Stimulated activated CD8-positive, alpha-beta memory T cell treated with anti-CD3 and anti-CD28 coated beads, Interleukin-4, amount 100 ng/mL, for 1 hour (primary cell): ENCODE measurements at places on chromosomes 7 and 10.

GRCh38 chr7:121431389-121431995, 35.4 kb upstream of the FAM3C start:
- DNase-seq = no peak

GRCh38 chr10:92419740-92420545, 129.0 kb downstream of the MARCHF5 start:
- no peak for DNase-seq

DNA sequence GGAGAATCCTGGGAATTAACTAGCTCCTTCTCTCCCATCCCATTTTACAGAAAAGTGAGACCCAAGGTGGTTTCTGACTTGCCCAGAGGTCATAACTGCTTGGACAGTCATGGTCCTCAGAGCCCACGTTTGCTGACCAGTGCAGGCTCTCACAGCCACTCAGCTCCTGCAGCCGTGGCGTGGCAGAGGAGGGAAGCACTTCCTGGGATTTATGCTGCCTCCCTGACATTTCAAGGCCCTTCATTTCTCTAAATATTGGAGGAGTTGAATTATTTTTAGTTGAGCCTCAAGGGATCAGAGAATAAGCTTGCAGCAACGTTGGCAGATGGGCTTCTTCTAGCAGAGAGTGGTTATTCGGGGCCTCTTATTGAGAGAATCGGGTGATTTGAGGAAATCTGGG, 77.1 kb downstream of the LHPP start:
- DNase-seq = no peak

DNA sequence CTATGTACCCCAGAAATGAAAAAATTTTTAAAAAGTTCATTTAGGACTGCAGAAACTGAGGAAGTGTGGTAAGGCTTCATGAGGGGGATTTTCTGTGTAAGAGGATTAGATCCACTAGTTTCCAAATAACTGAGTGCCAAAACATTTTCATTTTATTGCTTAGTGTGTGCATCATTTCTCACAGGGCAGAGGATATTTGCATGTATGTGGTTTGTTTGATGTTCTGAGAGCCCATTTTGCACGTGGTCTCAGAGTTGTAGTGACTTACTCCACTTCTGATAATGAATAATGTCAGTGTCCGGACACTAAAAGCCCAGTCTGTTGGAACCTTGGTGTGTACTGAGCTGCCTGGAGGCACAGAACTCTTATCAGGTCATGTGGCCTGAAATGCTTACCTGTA, 299.9 kb downstream of the AUTS2 start:
- DNase-seq = no peak

- no peak for DNase-seq
These were observed 15.4 kb downstream of the ZNF503 start for GRCh38 chr10:75386128-75386527.

- no peak for DNase-seq
These were observed 77.4 kb upstream of the FRMD4A start for GRCh38 chr10:14408139-14408538.

- DNase-seq = no peak
These were observed 644 bp upstream of the ABI1 start for GRCh38 chr10:26861205-26861998.

GRCh38 chr7:25706764-25707163, 445.2 kb upstream of the NFE2L3 start:
- DNase-seq = no peak

DNA sequence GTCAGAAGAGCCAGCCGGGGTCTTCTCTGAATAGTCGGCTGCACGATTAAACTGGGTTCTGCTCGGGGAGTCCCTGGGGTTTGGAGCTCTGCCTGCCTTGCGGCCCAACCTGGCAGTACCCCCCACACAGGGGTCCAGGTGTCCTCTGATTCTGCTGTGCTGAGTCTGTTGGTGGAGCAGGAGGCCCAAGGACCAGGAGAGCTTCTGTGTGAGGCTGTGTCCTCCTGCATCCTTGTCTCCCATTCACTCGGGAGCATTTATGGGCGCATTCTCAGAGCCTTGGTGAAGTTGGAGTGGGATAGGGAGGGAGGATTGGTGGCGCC, 14.2 kb downstream of the INPP5A start:
- DNase-seq = no peak

DNA sequence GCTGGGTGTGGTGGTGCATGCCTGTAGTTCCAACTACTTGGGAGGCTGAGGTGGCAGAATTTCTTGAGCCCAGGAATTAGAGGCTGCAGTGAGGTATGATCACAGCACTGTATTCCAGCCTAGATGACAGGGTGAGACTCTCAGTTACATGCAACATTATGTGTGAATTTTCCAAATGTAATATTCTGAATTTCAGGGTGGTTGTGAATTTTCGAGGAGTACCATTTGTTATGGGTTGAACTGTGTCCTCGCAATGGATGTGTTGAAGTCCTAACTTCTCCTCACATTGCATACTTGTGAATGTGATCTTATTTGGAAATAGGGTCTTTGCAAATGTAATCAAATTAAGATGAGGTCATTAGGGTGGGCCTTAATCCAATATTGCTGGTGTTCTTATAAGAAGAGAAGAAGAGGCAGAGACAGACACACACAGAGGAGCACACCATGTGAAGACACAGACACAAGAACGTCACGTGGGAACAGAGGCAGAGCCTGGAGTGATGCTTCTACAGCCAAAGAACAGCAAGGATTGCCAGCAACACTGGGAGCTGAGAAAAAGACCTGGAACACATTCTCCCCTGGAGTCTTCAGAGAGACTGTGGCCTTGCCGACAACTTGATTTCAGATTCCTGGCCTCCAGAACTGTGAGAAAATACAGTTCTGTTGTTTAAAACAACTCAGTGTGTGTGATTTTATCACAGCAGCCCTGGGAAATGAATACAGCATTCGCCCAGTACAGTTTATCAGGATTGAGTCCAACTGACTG, 91.9 kb downstream of the ZNF783 start:
- no peak for DNase-seq

DNA sequence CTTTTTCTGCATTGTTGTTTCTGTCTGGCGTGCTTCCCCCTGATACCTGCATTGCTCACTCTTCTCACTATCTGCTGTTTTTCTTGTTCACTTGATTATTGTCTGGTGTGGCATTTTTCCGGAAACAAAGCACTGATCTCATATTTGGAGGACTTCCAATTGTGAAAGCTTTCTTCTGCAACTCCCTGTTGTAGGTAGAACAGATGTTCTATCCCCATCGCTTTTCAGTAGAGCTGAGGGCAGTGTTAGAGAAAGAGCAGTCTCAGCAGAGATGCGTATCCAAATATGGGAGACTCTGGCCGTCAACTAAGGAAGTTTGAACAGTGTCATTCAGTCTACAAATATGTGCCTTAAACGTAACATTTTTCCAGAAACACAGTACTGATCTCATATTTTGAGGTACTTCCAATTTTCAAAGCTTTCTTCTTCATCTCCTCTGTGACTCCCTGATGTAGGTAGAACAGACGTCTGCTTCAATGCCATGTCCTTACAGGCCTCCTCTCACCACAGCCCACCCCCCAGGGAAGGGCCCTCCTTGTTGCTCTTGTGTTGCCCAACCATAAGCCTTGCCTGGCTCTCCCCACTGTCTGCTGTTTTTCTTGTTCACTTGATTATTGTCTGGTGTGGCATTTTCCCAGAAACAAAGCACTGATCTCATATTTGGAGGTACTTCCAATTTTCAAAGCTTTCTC, 27.1 kb upstream of the GJD4 start:
- DNase-seq = no peak

GRCh38 chr10:21458126-21458871, 67.2 kb downstream of the SKIDA1 start:
- no peak for DNase-seq

DNA sequence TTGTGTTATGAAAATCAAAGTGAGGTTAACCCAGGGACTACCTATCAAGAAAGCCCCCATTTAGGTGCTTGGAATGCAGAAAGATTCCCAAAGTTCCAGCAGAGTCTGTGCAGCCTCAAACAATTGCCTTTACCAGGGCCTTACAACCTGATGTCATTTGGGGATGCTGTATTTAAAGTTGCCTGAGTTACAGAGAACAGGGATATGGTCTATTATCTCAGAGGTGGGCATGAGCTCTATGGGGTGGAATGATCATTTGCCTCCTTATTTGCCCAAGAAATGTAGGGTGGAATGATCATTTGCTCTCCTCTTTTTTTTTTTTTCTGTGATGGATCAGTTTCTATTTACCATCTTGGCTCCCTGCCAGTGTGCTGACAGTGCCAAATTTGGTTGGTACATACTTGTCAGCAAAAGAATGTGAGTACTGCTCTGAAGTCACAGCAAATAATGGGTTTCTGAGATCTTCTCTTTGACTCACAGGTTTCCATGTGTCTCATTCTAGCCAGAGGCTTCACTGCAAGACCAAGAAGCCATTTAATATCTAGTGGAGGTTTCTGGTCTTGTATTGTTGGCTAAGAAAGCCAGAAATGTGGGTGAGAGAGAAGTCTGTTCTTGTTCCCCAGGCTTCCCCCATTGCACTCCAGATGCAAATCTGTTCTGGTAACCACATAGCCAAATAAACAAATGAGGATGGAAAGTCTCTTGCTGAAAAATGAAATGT, 45.5 kb upstream of the ZNRF2 start:
- DNase-seq = no peak

DNA sequence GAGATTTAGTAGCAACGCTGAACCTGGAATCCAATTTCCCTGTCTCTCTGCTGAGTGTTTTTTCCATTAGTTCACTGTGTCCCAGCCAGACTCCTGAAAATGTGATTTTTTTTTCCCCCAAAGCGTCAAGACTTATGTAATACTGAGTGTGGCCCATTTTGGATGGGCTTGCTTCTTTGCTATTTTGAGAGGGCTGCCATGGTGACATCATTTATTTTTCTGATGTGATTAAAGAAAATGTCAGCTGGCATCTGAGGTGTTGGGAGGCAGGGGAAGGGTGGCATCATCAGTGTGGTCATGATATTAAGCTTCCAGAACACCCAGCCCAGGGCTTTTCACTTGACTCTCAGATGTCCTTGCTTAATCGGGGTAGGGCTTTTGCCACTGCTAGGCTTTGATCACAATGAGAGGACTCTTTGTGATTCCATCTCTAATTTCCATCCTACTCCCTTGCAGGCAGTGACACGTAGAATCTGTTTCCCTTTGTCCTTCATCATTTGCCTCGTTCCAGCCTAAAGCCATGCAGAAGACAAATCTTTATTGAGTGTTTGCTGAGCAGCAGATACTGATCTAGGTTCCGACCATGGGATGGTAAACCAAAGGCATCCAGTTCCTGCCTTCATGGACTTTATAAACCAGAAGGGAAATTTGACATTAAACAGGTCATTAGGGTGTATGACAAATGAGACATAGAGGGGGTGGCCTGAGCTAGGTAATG, 7.4 kb downstream of the ZNF365 start:
- DNase-seq = no peak

GRCh38 chr10:95356190-95356955, 65.6 kb upstream of the PDLIM1 start:
- no peak for DNase-seq

DNA sequence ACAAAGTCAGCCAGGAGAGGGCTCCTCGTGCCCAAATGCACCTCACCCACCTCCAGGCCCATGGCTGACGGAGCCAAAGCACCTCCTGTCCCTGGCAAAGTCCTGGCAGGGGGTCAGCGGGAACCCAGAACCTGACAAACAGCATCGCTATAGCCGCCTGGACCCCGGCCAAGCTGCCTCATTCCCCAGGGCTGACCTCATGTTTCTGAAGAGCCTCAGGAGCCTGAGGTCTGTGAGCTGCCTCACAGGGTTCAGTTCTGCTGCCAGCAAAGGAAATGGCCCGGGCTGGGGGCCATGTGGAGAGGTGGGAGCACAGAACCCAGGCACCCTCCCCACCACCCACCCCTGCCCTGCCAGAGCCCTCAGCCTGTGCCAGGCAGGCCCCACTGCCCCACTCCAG, 4.2 kb upstream of the NANOS1 start:
- DNase-seq = no peak

DNA sequence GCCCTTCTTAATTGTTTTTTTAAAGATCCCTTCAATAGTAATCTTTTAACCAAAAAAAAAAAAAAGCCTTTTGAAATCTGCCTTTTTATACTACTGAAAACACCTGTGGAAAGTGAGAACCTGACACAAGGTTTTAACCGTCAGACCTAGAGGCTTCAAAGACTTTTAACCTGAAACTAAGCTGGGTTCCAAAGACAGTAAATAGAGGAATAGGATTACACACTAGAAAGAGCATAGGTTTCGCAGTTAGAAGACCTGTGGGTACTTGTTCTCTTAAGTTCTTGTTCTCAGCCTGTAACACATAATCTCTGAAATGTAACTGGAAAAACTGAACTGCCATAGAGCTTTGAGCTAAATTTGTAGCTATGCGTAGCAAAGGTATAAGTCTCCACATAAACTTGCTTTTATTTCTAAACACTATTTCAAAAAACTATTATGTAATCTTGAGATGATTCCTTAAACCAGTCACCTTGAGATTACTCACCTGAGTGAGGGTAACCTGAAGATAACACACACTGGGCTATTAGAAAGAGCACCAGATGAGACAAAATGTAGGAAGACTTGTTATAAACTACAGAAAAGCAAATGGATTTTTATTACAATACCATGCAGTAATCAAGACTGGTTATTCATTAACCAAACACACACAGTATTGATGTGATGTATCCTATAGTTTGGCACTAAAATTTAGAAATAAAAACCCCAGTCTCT, 196.6 kb upstream of the FRMD4A start:
- DNase-seq = no peak

DNA sequence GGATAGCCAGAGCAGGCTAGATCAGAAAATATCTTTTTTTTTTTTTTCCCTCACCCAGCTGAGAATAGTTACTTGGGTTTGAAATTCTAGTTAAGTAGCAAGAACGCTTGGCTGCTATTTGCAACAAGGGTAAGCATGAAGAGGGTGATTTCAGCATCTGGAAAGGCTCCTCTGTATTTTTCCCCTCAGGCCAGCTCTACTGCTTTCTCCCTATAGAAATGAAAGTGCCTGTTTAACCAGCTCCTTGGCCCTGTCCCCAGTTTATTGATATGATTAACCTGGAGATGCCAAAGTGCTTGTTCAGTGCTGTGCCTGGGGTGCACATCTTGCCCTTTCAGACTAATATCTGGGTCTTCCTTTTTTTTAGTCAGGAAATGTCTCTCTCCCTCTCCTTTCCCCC, 37.1 kb downstream of the AP3M1 start:
- no peak for DNase-seq

- no peak for DNase-seq
These were observed 15.4 kb downstream of the YWHAG start for GRCh38 chr7:76343294-76343930.

DNA sequence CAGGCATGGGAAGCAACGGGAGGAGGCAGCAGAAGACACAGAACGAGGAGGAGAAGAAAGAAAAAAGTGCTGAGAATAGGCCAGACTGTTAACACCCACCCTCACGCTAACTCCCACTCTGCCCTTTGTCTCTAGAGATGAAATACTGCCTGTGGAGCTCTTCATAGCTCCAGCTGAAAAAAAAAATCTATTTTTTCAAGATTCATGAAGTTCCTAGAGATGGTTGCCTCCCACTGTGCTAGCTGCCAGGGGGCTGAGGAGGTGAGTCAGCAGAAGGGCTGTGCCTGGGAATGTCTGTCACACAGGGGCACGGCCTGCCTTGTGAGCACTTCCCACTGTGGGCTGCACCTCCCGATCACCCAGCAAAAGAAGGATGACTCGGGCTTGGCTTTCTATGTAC, 144.5 kb downstream of the RNF216 start:
- no peak for DNase-seq
